Fibroblast of skin of right quadriceps (primary cell): ENCODE measurements at places on chromosomes 3 and 15.

GRCh38 chr3:119746423-119746822, 35.5 kb upstream of the NR1I2 start:
- no peak for DNase-seq

GRCh38 chr15:82064824-82065223, 19.0 kb upstream of the MEX3B start:
- DNase-seq = no peak

- DNase-seq = no peak
Measured at GRCh38 chr3:48856469-48856868, 8.8 kb upstream of the PRKAR2A start.

DNA sequence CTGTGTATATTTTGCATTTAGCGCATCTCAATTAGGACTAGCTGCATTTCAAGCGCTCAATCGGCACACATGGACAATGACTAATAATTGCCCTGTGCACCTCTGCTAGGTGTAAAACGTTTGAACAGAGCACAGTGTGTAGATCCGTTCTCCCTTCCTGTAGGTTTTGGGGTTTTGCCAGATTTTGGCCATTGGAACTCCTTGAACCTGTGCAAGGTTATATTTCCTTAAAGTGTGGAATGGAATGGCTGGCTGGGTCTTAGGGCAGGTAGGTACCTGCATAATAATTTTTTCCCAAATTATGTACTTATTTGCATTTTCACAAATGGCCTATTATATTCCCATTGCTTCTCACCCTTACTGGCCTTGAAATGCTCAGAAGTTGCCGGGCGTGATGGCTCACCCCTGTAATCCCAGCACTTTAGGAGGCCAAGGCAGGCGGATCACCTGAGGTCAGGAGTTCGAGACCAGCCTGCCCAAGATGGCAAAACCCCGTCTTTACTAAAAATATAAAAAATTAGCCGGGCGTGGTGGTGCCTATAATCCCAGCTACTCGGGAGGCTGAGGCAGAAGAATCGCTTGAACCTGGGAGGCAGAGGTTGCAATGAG, 777 bp downstream of the RNU5B-1 start:
- no peak for DNase-seq

GRCh38 chr3:123335007-123335670, 113.8 kb downstream of the ADCY5 start:
- DNase-seq = no peak

DNA sequence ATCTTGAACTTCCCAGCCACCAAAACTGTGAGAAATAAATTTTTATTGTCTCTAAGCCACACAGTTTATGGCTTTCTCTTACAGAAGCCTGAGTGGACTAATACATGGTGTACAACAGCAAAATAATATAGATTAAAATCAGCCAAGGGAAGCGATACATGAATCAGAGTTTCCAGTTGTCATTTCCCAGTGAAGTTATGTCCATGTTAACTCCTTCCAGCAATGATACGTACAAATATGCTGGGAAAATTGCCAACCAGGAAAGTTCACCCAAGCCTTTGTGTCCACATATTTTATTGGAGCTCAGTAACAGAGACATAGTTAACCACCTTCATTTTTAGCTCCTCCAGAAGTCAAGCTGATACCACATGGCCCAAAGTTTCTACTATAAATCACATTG, 280.9 kb upstream of the KCNMB2 start:
- peak; percentile 89 for DNase-seq

DNA sequence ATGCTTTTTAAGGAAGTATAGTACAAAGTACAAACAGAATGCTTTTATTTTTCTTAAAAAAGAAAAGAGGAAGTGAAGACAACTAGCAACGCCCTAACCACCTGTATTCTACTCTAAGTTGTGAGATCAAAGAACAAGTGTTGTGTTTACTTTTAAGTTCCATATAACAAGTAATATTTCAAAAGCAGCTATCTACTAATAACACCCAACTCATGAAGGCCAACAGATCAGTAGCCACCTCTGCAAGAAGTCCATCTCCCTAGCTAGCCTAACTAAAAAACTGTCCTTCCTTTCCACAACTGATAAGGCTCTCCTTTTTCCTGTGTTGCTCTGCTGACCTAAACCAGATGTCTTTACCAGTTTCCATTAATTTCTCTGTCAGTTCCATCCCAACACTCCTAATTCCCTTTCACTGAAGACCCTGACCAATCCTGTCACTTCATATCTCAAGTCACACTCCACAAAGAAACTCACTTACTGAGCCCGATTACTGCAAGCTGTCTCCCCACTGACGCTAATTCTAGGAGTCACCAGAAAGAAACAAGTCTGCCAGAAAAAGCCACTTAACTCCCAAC, 26.9 kb downstream of the PHC3 start:
- DNase-seq = no peak

- peak; percentile 57 for DNase-seq
Measured at GRCh38 chr3:27633224-27633545, 88.9 kb downstream of the EOMES start.

GRCh38 chr3:133930341-133930933, 34.8 kb upstream of the RAB6B start:
- DNase-seq = peak; percentile 73

- no peak for DNase-seq
Measured at GRCh38 chr15:77581896-77582569, 50.7 kb downstream of the LINGO1 start.

DNA sequence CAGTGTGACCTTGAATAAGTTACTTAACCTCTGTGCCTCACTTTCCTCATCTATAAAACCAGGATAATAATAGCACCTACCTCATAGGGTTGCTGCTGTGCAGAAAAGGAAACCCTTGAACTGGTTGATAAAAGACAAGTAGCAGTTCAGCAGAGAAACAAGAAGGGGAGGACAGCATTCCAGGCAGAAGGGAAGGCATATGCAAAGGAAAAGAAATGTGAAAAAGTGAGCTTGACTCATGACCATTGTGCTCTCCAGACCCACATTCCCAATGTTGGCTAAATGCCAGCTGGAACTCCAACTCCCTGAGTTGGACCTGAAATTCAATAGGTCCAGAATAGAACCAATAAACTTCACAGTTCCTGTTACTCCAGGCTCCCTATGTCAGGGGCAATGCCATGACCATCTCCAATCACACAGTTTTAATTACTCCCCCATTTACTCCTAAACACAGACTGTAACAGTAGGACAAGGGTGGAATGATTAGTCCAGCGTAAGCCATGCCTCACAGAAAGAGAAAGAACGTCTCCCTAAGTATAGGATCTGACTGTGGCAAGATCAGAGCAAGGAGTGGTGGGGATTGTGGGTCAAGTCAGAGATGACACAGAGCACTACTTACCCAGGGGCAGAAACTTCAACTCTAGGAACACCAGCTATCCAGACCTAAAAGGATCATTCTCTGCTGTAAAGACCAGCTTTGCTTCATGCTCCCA, 26.9 kb downstream of the PRKAR2A start:
- peak; percentile 59 for DNase-seq

DNA sequence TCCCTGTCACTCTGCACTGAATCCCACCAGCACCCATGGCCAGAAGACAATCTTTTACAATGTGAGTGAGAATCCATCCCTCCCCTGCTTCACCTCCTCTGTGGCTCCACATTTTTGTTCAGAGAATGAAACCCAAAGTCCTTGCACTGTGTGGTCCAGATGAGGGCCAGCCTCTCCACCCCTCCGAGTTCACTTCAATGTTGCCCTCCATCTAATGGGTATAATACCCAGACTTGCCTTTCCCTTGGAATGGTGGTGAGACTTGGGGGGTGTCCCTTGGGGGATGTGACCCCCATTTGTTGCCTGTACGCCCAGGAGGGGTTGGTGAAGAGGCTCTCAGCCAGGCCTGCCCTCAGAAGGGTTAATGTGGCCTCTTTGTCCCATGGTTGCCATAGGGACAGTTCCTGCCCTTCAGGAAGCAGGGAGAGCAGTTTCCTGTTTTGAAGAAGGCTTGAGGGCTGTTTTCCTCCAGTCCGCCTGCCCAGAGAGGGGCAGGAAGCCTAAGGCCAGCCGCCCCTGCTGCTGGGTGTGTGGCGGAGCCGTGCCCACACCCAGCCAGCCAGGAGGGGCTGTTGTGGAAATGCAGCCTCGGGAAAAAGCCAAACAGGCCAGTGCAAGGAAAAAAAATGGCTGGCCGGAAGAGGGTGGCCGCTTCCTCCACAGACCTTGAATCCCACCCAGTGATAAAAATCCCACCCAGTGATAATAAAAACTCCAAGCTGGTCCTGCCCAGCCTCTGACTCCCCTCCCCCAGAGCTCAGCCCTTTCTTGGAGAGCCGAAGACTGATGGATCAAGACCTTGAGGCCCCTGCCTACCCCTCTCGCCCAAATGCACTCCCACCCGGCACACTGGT, 14.6 kb upstream of the FGD5 start:
- no peak for DNase-seq

- DNase-seq = no peak
Measured at GRCh38 chr15:39461536-39462130, 119.2 kb upstream of the THBS1 start.

- no peak for DNase-seq
Measured at GRCh38 chr15:91077029-91077428, 23.0 kb upstream of the SV2B start.

DNA sequence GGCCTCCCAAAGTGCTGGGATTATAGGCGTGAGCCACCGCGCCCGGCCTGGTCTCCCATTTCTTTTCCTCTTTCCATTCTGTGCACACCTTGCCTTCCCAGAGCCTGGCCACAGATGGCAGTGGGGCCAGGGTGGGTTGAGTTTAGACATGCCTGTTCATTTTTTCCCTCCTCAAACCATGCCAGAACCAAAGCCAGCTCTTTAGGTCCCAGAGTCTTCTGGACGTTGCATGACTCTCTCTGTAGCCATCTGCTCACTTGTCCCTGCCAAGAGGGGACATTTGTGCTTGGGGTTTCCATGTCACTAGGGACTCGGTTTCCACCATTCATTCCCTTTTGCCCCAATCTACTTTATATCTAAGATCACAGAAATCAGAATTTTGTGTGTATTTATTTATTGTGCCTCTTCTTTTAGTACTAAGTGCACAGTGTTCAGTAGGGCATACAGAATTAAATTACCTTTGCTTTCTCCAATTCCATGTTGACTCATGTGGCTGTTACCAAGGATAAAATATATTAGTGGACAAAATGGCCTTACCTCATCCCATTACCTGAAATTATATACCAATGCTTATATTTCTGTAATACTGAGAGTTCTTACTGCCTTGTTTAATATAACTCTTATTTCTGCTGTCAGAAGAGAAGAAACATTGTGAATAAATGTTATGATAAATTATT, 49.6 kb downstream of the USP13 start:
- DNase-seq = no peak

DNA sequence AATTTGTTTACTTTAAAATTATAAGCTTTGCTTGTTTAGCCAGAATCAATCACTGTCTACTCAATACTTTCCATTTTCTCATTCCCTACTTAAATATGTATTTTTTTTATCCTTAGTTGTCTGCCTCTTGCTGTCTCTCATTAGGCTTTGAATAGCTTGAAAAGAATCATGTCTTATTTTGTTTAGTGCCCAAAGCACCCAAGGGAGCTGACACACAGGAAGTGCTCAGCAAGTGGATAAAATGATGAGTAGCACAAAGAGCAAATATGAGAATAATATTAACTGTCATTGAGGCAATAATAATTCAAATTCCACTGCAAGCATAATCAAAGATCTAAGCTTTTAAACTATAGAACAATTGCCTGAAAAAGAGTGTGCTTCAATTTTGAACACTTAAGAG, 19.0 kb upstream of the IL1RAP start:
- DNase-seq = no peak

- DNase-seq = no peak
Measured at GRCh38 chr3:140252812-140253656, 318.0 kb downstream of the CLSTN2 start.

DNA sequence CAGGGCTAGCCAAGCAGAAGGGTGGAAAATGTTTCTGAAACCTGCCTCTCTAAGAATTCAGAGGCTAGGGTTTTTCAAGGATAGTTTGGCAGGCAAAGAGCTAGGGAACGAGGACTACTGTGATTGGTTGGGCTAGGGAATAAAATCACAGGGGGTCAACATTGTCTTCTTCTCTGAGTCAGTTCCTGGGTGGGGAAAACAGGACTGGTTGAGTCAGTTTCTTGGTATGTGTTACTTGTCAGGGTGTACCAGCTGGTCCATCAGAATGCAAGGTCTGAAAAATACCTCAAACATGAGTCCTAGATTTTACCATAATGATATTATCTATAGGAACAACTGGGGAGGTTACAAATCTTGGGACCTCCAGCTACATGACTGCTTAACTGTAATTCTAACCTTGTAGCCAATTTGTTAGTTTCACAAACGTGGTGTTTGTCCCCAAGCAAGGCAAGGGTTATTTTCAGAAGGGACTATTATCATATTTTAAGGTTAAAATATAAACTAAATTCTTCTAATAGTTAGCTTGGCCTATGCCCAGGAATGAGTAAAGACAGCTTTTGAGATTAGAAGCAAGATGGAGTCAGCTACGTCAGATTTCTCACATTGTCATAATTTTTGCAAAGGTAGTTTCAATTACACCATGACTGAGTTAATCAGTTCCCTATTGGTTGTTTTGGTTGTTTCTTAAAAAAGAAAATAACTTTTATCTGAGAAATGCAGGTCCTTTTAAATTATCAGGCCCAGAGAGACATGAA, 231.5 kb downstream of the ALCAM start:
- DNase-seq = peak; percentile 96

- DNase-seq = no peak
Measured at GRCh38 chr3:123342631-123343080, 106.2 kb downstream of the ADCY5 start.

DNA sequence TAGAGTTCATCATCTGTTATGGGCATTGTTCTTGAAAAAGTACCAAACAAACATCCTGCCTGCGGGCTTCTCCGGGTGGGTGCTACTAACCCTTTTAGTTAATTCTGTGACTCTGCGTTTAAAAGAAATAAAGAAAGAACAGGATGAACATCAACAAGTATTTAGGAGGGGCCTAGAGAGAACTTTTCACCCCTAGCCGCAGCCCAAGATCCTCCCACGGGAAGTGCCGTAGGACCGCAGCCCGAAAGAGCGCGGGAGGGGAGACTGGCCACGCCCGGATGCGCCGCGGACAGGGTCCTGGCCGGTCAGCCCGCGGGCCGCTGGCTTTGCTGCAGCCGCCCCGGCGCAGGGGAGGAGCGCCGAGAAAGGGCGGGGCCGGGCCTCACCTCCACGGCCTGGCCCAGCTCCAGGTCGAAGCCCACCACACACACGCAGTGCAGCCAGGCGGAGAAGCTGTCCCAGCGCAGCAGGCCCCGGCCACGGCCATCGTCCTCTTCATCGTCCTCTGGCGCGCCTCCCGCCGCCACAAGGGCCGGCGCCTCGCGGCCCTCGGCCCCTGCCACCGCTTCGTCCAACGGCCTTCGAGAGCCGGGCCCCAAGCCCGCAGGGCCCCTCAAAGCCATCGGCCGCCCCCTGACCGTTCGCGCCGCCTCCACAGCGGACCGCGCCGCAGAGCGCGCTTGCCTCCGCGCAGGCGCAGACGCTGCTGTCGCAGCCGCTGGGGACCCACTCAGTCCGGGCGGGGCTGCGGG, at the start of gene DENND6A:
TSS of gene DENND6A (minus strand) at position 682 of the 752 bp plus-strand sequence. CDS start at position 623, 59 bp downstream.
- DNase-seq = peak; percentile 92

- no peak for DNase-seq
Measured at GRCh38 chr3:115706311-115706829, 83.1 kb downstream of the GAP43 start.

DNA sequence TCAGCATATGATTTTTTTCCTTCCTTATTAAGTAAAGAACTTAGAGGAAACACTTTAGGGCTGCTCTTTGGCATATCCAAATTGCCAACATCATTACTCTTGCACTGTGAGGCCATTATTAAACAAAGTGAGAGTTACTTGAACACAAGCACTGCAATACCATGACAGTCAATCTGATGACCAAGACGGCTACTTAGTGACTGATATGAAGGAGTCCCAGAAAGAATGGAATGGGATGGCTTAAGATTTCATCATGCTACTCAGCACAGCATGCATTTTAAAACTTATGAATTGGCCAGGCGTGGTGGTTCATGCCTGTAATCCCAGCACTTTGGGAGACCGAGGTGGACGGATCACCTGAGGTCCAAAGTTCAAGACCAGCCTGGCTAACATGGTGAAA, 55.2 kb downstream of the FAM98B start:
- DNase-seq = no peak
